Central memory CD8-positive, alpha-beta T cell (primary cell): ENCODE measurements at places on chromosomes 3 and 15.

- DNase-seq = no peak
Measured at GRCh38 chr3:33513262-33513863, 73.2 kb upstream of the UBP1 start.

DNA sequence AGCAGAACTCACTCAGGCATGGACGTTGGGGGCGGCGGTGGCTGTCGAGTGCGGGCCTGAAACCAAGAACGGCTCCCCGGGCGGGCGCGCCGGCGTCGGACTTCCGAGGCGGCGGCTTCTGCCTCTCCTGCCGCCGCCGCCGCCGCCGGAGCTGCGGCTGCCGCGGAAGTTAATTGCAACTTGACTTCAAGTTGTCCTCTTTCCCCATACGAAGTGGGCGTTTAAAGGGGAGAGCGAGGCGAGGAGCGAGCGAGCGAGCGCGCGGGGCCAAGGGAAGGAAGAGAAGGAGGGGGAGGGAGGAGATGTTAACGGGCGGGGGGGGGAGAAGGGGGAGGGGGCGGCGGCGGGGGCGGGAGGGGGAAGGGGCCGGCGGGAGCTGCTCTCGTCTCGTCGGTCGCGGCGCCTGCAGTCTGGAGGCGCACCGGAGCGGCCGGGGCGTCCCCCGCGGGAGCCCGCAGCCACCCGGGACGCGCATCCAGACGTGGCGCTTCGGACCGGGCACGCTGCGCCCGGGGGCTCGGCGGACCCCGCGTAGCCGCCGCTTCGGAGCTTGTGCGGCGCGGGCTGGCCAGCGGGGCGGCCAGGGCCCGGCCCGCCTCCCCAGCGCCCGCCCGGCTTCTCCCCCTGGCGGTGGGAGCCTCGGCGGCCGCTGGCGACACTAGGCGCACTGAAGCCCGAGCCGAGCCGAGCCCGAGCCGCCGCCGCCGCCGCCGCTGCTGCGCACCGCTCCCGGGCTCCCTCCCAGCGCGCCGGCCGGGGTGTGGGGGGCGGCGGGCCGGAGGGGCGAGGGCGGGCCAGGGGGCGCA is 19.7 kb upstream of the SATB1 start:
- peak; percentile 61 for DNase-seq

DNA sequence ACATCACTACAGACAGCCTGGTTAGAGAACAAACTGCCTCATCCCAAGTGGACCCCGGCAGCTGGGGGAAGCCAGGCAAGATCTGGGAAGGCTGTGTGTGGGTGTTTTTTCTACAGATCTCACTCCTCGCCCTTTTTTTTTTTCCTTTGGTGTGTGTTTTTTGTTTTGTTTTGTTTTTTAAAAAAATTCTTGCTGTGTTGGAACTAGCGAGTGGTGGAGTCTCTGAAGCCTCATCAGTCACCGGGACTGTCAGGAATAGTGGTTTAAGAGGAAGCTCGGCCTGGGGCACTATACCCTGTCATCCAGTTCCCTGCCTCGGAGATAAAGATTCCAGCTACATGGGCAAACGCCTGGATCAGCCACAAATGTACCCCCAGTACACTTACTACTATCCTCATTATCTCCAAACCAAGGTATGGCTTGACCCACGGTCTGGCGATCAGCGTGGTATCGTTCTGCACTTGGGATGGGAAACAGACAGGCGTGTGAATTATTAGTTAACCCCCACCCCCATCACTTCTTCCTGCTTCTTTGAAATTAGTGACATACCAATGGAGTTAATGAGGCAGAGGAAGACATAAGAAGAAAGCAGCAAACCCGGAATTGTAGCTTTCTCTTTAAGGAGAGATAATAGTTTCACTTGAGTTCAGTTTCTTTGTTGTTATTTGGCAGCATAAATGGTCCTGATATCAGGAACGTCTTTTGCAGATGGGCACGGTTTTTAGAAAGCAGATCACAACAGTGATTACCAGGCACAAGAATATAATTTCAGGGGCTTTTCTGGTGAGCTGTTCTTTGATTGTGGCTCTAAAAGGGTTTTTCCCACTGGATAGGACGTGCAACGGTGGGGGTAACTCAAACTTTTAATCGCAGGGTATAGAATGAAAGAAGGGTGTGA is 722 bp downstream of the RBMS3 start:
- DNase-seq = no peak

GRCh38 chr3:148265841-148266240 is 431.9 kb upstream of the AGTR1 start:
- no peak for DNase-seq

DNA sequence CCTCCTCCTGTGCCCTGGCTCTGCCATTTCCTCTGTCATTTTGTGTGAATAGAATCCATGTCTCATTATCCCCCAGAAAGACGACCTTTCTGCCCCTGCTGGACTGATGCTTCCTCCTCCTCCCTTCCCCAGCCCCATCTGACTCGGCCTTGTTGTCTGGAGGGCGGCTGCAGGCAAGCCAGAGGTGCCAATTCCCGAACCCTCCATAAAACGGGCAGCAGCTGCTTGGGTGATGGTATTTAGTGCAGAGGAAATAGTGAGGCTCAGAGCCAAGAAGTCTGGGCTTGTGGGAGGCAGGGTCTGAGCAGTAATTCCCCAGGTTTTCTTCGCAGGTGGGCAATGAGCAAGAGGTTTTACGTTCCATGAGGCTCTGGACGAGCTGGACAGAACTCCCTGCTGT is 71.2 kb downstream of the ITGA11 start:
- DNase-seq = no peak

GRCh38 chr3:63135367-63135766 is 142.7 kb upstream of the SYNPR start:
- DNase-seq = no peak

- DNase-seq = no peak
Measured at GRCh38 chr15:101110681-101111569, 140.9 kb downstream of the CHSY1 start.

DNA sequence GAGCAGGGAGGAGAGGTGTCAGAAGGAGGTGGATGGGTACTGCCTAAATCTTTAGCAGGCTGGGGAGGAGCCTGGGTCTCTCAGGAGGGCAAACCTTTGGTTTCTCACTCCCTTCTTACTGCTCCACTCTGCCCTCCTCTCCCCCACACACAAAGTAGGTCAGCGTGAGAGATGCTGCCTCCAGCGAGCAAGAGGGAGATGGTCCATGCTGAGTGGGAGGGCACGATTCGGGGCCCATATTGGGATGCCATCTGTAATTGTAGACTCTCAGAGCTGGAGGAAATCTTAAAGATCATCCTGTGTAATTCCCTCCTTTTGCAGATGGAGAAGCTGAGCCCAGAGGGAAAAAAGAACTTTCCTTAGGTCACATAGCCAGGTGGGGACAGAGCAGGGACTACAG is 34.2 kb upstream of the SYN2 start:
- no peak for DNase-seq
